ENCODE measurements at places on chromosomes 12 and 14.

GRCh38 chr14:22370084-22370847 lies 218.8 kb downstream of the DAD1 start:
- no peak for DNase-seq

DNA sequence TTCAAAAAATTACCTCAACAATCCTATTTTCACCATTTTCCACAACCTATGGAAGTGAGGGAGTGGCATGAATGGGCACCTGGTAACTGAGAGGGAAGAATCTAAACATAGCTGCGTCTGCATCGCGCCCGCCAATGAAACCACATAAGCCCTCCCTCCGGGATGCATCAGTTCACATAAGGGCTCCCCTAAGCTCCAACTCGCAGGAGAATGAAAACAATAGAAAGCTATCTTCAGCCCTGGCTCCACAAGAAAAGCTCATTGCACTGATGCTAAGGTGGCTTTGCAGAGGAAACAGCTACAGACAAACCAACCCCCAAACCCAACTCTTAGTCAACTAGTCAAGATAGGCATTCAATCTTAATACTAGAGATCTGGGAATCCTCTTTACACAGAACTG lies 173.3 kb downstream of the FOXN3 start:
- DNase-seq, result no peak

- DNase-seq, result no peak
Observed at GRCh38 chr12:29132316-29132715, 16.8 kb upstream of the FAR2 start.

GRCh38 chr12:121781998-121782979 lies 11.2 kb downstream of the RHOF start:
- DNase-seq, result no peak

DNA sequence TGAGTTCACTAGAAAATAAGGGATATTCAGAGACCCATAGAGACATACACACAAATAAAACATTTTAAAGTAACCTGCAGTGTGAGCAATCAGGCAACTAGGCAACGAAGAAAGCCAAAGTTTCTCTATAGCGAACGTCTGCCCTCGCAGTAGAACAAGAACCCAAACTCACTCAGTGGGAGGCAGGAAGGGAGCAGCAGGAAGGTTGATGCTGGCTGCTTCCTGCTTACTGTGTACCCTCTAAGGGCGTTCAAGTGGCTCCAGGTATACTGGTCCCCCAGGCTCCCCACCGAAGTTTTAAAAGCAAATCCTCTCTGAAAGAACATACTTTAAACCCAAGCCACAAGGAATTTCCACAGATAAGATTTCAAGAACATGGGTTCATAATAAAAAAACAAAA lies 249.3 kb downstream of the FOXN3 start:
- DNase-seq, result no peak

DNA sequence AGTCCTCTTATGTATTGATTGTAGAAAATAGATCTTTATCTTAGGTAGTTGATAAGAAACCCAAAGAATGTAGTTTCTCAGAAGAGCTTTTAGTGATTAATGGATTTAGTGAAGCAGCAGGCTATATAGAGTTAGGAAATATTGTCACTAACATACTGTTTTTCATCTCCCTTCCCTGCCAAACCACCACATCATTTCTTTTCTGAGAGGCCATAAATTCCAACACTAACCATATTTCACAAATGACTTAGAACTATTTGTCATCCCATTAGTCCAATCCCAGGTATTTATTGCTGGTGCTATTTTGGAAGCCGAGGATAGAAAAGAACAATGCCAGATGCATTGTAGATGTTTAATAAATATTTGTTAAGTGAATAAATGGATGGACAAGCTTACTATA lies 185.7 kb downstream of the KICS2 start:
- DNase-seq, result no peak

GRCh38 chr14:105761842-105762241 lies 235.5 kb downstream of the TMEM121 start:
- DNase-seq, result no peak

GRCh38 chr14:50620341-50620740 lies 47.8 kb downstream of the SAV1 start:
- DNase-seq, result no peak

GRCh38 chr14:93239869-93240677 lies 33.0 kb downstream of the UBR7 start:
- no peak for DNase-seq

- no peak for DNase-seq
Observed at GRCh38 chr14:64060648-64061096, 207.9 kb downstream of the SYNE2 start.

DNA sequence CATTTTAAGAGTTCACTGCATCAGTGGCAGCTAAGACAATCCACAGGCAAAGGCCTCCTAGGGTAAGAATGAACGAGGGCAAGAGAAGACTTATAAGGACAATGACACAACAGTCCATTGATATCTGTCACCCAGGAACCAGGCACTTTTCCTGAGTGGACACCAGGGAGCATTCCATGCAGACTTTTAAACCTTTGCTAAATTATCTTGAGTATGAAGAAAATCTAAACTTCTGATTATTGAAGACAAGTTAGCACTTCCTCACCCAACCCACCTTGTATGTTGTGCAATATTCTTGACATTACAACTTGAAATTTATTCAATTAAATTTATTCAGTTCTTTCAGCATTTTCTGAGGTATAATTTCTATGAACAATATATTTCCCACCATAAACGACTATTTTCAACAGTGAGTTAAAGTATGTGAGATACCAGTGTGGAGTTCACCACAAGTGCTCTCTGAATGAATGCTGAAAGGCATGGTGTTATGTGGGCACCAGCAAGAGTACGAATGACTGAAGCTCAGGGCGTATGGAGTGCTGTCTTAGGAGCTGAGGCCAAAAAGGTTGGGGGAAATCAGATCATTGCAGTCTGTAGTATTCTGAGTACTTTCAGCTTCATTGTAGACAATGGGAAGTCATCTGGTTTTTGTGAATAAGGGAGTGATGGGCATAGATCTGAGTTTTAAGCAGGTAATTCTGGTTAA lies 124.3 kb upstream of the LMNTD1 start:
- no peak for DNase-seq

DNA sequence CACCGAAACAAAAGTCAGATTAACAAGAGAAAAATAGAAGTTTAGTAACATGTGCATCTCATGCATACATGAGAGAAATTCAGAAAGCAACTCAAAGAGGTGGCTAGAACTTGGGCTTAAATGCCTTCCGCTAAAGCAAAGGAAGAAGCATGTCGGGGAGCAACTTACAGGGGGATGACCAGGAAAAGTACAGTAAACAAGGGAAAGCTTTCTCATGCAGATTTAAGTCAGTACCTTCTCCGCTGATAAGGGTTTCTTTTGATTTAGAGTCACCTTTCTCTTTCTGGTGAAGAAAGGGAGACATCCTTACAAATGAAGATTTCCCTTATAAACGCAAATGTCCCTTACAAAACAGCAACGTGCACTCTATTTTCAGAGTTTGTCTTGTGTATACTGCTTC lies 6.0 kb upstream of the RNASE6 start:
- DNase-seq, result no peak

DNA sequence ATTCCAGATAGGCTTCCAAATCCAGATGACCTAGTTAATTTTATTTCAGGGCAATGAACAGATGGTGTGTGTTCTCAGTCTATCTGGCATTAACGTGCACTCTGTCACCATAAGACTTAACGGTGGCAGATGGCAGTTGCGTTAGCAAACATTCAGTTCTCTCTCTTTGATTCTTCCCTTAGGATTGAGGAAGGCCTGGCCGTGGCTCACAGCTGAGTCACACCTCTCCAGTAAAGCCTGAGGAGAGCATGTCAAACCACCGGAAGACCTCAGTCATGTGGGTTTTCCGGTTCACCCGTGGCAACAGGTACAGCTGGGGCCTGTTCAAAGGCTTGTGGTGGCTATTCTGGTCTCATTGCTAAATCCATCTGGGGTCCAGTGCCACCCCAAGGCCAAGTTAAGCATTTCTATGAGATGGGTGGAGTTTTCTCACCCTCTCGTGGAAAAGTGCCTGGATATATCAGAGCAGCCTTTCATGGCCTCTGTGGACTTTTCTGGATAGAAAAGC lies 545.1 kb upstream of the ATP2B1 start:
- no peak for DNase-seq

DNA sequence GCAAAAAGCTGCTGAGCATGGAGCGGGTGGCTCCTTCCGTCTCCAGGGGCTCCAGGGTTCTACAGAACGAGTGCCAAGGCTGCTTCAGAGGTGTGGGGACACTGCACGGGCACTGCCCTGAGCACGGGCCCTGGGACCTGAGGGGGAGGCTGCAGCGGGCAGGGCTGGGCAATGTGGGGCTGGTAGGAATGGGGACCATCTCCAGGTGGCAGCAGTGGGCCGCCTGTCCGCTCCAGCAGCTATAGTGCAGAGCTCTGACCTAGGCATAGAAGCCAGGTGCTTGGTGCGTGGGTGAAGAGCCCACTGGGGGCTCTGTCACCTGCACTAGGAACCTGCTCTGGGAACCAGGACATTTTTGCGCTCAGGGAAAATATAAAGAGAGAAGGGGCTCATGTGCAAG lies 22.3 kb downstream of the HDAC7 start:
- DNase-seq, result no peak

DNA sequence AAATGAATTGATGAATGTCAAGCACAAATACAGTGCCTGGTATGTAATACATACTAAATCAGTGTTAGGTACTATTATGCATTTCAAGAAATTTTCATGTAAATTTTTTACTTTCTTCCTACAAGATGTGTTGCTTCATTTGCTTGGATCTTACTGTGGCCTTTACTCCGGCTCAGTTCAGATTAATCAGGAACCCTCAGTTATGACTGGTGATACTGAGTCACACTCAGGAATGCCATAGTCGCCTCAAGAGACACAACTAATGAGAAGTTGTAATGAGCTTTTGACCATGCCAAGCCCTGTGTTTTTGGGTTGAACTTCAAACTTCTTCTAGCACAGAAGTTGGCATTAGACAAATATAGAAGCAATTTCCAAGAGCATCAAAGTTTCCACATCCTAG lies 96.0 kb downstream of the TGFB3 start:
- DNase-seq, result no peak

Measured in stimulated activated CD8-positive, alpha-beta memory T cell treated with anti-CD3 and anti-CD28 coated beads, Interleukin-7, amount 100 ng/mL, for 1 hour (primary cell).